Fibroblast of lung (primary cell): ENCODE measurements at places on chromosomes 11 and 22. TPM values are rescaled to one million over a fixed set of nuclear protein-coding genes. Genes with fewer than 3 reads are reported as not detected.

CRACR2B gene
- total RNA-seq = 0.66 and 1.0 TPM in 2 replicates

FLRT1 gene
- total RNA-seq = 0.17 and 0.26 TPM in 2 replicates

PGA5 gene
- total RNA-seq = 3.3 TPM in 1 of 2 replicates, not detected in the other

FAM181B gene
- total RNA-seq = 0.17 TPM in 1 of 2 replicates, not detected in the other

ZNF214 gene
- 8.7 and 9.9 TPM in 2 replicates for total RNA-seq

MRGPRX4 gene
- total RNA-seq = not detected in 2 replicates

PRR5L gene
- total RNA-seq = 2.8 and 6.2 TPM in 2 replicates

ADM gene
- total RNA-seq = 490 and 1,010 TPM in 2 replicates

TTC17 gene
- total RNA-seq = 108 and 129 TPM in 2 replicates

PICALM gene
- total RNA-seq = 263 and 291 TPM in 2 replicates

OPCML gene
- under 0.01 and 0.99 TPM in 2 replicates for total RNA-seq
